Mucosa of gallbladder (tissue), 1 donor: ENCODE measurements at places on chromosomes 2 and 18. TPM values are rescaled to one million over a fixed set of nuclear protein-coding genes. Genes with fewer than 3 reads are reported as not detected.

DNA sequence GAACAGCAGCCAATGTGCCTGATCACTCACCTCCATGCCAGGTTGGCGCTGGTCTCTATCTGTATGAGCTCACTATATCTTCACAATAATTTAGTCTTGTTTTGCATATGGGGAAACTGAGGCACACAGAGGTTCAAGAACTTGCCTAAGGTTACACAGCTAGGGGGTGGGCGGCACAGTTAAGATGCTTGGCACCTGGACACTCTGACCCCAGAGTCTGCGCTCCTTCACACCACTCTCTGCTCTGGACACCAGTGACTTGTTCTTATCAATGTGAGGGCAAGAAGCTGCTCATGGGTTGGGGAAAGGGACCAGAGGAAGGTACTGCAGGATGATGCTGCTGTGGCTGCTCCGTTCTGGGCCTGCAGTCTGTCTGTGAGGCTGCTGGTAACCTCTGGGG, 27.1 kb downstream of the FBLN7 start:
- DNase-seq = no peak

DNA sequence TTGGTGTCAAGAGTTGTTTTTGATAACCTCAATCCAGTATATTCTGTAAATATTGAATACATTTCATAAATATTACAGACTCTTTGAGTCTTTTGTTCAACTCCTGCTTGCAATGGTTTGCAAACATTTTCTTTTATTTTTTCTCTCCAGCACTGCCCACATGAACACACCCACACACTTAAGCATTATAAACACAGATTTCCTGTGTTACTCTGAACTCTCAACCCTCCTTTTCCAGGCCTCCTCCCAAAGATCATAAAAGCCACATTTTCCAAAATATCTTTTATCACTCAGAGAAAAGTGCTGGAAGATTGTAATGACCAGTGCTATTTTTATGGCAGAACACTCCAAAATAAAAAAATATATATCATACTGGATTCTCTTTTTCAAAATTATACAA, 20.5 kb downstream of the ARHGAP25 start:
- no peak for DNase-seq

DNA sequence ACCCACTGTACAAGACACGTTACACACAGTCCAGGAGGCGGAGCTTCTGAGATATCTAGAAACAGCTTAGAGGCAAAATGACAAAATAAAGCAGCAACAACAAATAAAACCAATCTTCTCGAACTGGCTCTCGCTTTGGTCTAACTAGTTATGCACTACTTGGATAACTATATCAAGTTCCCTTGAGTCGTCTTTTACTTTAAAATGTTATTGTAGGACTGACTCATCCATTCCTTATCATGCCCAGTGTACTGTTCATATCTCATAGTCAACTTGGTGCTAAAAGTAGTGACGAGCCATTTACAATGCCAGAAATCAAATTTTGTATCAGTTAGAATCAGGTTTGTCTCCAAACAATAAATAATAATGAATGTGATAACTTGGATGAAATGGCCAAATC, 102.5 kb upstream of the SLC35G4 start:
- no peak for DNase-seq

- DNase-seq = no peak
Measured at GRCh38 chr2:129780316-129781270, 198.9 kb upstream of the RAB6C start.

DNA sequence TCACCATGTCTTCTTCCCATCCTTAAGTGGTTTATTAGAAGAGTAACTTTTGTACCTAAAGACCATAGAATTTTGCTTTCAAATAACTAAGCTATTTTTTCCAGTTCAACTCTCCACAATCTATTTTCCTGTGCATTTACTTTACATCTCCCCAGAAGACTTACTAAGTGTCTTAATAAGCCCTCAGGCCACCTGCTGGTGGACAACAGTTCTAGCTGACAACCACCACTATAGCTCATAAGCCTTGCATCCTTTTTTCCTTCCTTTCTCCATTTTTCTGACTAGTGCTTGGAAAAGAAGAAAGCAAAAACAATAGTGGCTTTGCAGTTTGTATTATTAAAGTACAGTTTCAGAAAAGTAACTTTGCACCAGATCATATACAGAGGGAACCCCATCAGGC, 149.5 kb upstream of the TMEM200C start:
- DNase-seq = no peak

The ABCG5 gene
- 3.1 TPM for total RNA-seq

DNA sequence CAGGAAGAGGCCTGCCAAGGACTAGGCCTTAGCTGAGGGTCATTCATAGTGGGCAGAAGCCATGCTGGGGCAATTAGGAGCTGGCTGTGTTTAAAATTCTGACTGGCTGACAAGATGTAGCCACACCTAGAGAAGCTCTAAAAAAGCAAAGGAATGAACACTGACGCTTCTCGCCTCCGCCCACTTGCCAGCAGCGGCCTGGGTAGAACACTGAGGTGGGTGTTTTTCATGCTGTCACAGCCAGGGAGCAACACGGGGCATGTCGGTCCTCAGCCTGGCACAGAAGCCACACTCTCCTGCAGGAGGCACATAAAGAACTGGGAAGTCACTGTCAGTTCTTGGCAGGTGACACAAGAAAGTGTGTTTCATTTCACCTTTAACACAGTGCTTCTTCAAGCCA, 10.4 kb downstream of the CHST10 start:
- no peak for DNase-seq

DNA sequence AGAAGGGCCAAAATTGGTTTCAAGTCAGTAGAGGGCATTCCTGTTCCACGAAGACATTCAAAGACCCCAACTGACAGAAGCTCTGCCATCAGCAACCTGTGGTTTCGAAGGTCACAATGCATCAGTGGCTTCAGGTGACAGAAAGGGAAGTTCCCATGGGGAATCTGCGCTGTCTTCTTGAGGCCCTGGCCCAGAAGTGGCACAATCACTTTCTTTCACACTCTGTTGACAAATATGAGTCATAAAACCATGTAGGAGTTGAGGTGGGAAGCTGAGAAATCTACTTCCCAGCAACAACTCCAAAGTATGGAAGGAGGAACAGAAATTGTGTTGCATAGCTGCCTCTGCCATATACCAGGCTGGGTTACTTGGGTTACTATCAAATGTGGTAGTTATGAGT, 621.1 kb upstream of the FANCL start:
- DNase-seq = no peak

The FBXO41 gene
- 8.5 TPM for total RNA-seq

GRCh38 chr18:48412339-48412929, 3.3 kb upstream of the ZBTB7C start:
- DNase-seq = no peak

The CRYGC gene
- not detected for total RNA-seq

The MZT2B gene
- total RNA-seq = 220 TPM

GRCh38 chr2:17184512-17184911, 333.7 kb downstream of the RAD51AP2 start:
- no peak for DNase-seq

GRCh38 chr2:224479826-224480225, 77.9 kb upstream of the FAM124B start:
- DNase-seq = no peak

The RTP5 gene
- not detected for total RNA-seq

DNA sequence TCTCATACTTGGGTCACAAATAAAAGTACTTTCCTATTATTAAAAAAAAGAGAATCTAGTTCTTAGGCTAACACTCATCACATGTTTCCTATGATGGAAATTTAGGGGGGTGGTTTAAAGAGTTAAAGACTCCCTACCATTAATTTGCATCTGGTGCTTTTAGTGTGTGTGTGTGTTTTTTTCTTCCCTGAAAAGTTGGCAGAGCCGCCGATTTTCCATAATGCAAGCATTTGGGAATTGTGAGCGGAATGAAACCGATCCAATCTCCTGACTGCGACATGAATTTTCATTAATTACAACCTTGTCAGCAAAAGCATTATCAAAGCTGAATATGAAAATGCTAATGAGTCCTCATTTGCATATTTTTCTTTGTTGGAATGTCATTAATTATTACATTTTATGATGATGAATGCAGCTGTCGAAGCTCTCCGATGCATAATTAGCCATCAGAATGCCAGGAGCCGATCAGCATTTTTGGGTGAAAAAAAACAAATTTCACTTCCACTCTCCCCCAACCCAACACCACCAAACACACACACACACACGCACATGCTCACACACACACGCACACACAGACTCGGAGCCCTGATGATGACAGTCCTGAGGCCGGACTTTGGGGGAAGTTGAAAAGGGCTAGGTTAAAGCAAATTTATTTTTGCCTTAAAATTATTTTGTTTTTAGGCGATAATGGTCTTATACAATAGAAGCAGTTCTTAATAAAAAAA, 165.4 kb downstream of the TCF4 start:
- DNase-seq = peak; percentile 29

The TLX2 gene
- 0.12 TPM for total RNA-seq

DNA sequence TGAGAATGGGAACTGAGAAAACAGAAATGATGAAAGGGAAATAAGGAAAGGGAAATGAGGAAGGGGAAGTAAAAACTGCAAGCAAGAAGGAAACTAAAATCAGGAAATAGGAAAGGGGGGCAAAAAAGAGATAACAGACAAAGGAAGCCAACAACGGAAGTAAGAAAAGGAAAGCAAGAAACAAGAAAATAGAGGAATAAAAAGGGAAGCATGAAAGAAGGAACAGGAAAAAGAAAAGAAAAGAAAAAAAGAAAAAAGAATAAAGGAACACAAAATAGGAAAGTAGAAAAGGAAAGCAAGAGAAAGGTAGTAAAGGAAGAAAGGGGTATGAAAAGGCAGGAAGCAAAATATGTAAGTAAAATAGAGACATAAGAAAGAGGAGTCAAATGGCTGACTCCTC, 241.2 kb upstream of the NCKAP5 start:
- no peak for DNase-seq

DNA sequence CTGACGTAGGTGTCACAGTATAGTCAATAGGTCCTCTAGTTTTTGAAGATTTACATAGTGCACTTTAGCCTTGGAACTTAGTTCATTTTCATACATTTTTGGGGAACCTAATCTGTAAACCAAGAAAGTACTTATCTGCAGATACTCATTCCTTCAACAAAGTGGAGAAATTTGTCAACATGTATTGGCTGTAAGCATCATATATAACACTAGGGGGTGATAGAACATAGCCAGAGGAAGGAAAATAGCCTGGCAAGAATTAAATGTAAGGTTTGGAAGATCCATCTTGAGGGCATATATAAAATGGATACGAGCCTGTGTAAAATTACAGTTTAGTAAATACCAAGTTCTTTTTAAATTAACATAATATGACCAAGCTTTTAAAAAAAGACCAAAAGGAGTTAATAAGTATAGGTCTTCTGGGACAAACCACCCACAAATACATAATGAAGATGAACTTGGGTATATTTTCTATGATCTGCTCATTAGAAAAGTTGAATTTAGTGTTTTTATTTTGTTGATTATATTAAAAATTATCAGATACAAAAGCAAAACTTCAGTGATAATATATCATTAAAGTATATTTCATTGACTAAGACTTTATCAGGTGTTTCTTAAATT, 18.2 kb downstream of the RPL37A start:
- DNase-seq = no peak

DNA sequence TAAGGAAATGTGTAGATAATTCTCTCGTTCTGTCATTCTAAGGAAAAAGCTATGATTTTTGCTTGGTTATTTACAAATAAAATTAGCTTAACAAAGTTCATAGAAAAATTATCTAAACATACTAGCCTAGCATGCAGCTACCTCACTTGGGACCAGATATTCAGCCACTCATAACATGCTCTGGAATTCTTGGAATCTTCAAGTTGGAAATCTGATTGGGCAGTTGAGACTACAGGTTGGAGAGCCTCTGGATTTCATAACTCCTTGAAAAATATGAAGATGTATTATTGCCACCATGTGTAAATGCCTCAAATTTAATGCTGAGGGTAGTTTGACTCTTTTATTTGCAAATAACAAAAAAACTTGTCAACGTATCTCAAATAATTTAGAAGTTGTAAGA, 132.2 kb upstream of the GULP1 start:
- no peak for DNase-seq

The ZRANB3 gene
- total RNA-seq = 4.8 TPM

- DNase-seq = no peak
Measured at GRCh38 chr18:11828786-11829432, 22.3 kb upstream of the CHMP1B start.

The SYT4 gene
- total RNA-seq = 0.40 TPM

The KYNU gene
- total RNA-seq = 3.3 TPM

DNA sequence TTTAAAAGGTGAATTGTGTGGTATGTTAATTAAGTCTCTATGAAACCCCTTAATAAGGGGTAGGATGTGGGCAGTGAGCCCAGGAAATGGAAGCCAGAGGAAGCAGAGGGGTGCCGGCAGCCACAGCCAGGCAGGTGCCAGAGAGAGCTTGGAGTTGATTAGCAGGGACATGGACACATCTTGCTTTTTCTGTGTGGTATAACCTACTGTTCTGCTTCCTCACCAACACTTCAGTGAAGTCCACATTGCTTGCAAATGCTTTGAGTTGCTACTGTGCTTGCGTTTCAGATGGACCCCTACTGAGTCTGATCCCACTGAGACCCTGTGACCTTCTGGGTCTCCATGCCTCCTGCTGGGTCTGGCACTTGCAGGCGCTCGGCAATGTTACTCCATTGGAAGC, 30.3 kb upstream of the ARHGEF4 start:
- DNase-seq = no peak

- DNase-seq = peak; percentile 23
Measured at GRCh38 chr2:53087874-53088461, 679.6 kb upstream of the CHAC2 start.

- no peak for DNase-seq
Measured at GRCh38 chr2:37324786-37325624, at the start of gene PRKD3. PRKD3 (minus strand) TSS chr2:37324833; CDS start chr2:37316524, 8,309 bp downstream.

The ACKR3 gene
- total RNA-seq = 12.0 TPM

GRCh38 chr2:61443342-61444041, 27.4 kb downstream of the USP34 start:
- peak; percentile 45 for DNase-seq

DNA sequence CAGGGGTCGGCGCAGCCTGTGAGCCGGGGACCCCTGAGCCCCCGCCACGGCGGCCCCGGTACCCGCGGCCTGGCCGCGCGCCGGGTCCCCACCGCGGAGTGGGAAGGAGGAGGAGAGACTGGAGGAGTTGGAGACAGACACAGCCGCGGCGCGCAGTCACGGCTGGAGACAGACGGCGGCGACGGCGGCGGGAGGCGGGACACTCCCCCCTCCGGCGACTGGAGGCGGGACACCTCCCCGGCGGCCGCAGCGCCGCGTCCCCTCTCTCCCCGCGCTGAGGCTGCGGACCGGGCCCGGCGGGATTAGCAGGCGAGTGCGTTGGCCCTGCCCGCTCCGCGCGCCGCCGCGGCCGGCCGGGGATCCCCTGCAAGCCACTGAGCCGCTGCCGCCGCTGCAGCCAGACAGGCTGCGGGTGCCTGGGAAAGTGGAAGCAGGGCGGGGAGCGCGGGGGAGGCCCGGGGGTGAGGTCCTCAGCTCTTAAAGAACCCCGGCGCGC, 1.0 kb upstream of the LDLRAD4 start:
- no peak for DNase-seq
